ENCODE measurements at places on chromosomes 13 and 19.

DNA sequence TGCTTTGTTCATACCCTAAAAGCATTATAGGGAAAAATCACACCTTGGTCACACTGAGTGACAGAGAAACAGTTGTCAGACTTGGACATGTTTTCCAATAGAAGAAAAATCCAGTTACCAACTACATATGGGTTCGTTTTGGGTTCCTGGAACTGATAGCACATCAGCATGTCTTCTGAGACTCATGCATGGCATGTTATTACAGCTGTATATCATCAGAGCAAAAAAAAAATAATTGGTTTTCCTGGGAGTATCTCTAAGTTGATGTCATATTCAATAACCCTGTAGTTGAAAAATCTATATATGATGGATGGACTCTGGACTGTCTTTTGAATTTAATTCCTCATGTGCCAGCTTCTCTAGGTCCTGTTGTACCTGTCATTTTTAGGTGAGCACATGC is 211.6 kb downstream of the DNAJC15 start:
- no peak for DNase-seq

- no peak for DNase-seq
Observed at GRCh38 chr13:85286081-85286480, 513.1 kb downstream of the SLITRK6 start.

GRCh38 chr13:93416736-93417355 is 190.2 kb downstream of the GPC6 start:
- no peak for DNase-seq

DNA sequence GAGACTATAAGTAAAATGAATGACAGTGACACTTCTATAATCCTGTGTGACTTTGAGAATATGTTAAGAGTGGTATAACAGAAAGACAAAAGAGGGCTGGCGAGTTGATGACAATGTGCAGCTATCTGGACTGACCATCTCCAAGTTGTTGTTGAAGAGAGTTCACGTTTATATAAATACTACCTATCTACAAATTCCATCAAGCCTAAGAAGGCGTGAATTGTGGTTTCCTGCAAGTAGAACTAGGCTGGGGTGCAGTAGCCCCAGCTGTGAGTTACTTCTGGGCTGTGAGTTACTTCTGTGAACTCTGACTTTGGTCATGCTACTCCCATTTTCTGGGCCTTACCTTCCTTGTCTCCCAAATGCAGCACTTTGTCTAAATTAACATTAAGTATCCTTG is 561.0 kb downstream of the TBC1D4 start:
- DNase-seq: no peak

GRCh38 chr13:83499286-83499685 is 383.0 kb downstream of the SLITRK1 start:
- DNase-seq: no peak

DNA sequence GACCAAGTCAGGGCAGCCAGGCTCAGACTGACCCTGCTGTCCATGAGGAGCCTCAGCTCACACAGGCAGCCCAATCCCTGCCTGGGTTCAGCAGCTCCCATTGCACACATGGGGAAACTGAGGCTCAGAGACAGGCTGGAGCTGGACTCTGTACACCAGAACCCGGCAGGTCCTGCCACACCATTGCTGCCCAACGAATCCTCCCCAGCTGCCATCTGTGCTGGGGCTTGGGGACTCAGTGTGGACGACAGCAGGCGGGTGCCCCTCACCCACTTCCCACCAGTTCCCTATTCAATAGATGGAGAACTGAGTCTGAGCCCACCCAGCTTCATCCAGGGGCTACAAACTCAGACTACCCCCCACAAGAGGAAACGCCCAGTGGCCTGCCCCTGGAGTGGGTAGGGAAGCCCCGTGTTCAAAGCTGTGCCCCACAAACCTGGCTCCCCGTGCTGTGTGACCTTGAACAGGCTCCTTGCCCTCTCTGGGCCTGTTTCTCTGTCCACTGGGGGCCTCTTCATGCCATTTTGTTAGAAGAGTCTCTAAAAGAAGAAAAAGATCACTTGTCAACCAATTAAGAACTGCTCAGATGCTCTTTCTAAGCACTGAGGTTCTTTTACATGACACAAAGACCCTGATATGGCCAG is 50.8 kb downstream of the AP1M1 start:
- no peak for DNase-seq

- no peak for DNase-seq
Observed at GRCh38 chr19:5804516-5805461, at the start of gene NRTN. TSS of gene NRTN (plus strand) at chr19:5805067. CDS start at chr19:5824166, 19,099 bp downstream.

DNA sequence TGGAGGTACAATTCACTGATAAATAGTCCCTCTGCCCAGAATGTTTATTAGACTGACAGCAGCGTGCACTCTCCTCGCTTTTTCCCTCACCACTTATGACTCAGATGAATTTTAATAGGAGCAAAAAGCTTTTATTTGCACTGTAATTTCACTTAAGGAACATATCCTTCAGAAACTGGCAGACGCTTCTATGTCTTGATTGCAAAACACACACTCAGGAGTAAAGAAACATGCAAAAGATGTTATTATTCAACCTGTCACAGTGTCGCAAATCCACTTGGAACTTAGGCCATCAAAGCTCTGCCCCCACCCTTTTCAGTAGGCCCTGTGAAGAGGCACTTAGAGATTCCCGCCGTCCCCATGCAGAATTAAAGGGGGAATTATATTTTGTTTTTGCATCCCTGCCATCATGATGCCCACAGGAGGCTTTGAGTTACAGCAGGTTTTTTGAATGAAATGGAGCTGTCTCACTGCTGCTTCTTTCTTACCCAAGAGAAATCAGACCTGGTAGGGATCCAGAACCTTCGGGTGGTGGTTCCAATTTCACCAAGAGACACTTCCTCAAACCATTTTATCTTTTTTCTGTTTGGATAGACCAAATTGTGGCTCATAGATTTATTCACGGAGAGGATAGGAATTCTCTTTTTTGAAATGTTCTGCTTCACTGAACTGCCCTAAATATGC is 74.5 kb downstream of the GGACT start:
- DNase-seq: no peak

GRCh38 chr13:108962654-108963053 is 333.2 kb downstream of the MYO16 start:
- no peak for DNase-seq

- no peak for DNase-seq
Observed at GRCh38 chr13:65638572-65639168, 1591.5 kb downstream of the PCDH9 start.

DNA sequence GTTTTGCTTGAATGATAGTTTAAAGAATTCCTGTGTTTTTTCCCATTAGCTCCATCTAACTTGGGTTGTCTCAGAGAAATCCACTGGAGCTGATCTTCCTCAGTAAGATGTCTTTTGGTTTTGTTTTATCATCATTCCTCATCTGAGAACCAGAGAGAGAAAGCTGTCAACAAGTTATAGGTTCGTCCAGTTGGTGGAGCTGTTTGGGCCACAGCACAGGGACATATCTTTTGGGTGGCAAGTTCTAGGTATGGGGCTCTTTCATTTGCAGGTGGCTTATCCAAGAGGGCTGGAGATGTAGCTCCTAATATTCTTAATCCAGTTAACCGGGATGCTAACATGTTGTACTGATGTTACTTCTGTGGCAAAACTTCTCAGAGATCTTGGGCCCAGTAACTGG is 174.2 kb downstream of the KCNRG start:
- DNase-seq: no peak

GRCh38 chr13:48431987-48432615 is 19.2 kb upstream of the LPAR6 start:
- DNase-seq: no peak

- DNase-seq: no peak
Observed at GRCh38 chr13:109454167-109454917, 332.0 kb downstream of the IRS2 start.

DNA sequence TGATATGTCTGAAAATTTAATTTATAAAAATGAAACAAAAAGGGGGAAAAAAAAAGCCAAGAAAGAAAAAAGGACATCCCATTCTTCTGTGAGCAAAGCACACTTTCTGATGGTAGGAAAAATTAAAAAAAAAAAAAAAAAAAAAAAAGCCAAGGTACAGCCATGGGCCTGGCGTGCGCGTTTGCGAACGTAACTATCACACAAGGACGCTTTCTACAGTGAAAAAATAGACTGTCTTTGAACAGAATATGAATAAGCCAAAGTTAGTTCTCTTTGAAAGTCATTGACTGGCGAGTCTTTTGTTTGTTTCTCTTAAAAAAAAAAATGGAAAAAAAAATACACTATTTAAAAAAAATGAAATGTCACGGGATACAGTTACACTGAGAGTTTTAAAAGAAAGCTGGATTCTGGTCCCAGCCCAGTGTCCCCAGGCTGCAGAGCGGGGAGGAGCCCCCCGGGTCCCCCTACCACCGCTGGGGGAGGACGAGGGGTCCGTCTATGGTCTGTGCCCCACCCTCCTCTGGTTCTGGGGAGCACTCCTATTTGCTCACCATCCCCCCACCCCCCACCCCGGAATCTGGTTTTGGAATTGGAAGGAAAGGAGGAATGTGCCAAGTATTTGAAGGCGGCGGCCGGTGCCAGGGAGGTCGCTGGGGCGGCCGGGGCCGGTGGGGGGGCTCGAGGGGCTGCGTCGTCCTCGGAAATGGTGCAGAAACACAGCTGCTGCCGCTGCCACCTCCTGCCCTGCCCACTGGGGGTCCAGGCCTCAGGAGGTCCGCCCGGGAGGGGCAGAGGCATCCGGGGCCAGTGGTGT is 134.5 kb downstream of the PTPRS start:
- no peak for DNase-seq

DNA sequence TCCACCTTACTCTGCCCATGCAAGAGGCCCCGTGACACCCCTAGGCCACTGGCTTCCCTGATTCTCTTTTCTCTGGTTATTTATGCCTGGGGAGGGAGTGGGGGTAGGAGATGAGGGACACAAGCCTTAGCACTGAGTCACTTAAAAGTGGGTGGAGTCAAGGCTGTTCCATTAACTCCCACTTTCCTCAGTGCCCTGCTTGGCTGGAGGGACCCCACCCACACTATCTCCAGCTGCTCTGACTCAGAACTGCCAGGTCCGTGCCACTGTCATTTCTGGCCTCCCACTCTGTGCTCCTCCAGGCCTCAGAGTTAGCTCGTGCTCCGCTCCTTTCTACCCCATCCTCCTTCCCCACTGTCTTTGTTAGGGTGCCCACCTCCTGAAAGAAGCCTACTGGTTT is 113.4 kb upstream of the UQCRFS1 start:
- DNase-seq: no peak

- DNase-seq: no peak
Observed at GRCh38 chr13:99014522-99014921, 36.7 kb upstream of the DOCK9 start.

- no peak for DNase-seq
Observed at GRCh38 chr13:19597523-19597922, 35.9 kb upstream of the MPHOSPH8 start.

- DNase-seq: no peak
Observed at GRCh38 chr13:98461486-98462240, 115.2 kb downstream of the STK24 start.

DNA sequence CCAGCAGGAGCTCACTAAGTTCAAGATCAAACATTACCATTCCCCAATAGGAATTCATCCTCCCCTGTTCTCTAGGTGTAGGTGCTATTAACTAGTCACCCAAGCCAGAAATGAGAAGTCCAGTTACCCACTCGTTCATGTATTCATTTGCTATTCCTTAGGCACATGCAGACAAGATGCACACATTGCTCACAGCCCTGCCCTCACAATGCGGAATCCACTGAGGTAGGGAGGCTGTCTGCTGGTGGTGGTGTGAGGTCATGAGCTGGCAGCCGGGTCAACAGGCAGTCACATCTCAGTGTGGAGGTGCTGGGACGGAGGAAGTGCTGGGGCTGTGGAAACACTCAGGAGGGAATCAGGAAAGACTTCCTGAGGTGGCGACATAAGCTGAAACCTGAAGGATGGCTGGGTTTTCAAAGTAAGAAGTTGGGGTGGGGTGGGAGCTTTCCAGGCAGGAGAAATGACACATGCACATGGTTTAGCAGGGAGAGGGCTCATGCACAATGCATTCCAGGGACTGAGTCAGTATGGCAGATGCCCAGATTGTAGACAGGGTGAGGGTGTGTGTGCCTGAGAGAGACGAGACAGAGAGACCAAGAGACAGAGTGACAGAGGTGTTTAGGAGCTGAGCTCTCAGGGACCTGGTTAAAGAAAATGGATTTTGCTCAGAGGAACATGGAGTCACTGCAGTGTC is 117.6 kb downstream of the USP12 start:
- DNase-seq: no peak

- no peak for DNase-seq
Observed at GRCh38 chr19:2494084-2494446, 18.1 kb downstream of the GADD45B start.

DNA sequence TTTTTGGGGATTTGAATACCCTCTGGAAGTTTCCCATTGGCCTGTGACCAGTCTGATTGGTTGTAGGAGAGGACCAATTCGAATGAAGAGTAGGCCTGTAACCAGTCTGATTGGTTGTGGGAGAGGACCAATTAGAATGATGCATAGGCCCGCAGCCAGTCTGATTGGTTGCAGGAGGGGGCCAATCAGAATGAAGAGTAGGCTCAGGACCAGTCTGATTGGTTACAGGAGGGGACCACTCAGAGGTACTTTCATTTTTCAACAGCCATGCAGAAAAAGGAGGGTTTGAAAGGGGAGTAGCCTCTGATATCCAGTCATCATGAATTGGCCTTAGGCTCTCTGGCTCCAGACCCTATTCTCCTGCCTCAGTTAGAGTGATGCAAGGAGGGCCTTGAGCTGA is 30.4 kb upstream of the SLC1A5 start:
- DNase-seq: no peak

DNA sequence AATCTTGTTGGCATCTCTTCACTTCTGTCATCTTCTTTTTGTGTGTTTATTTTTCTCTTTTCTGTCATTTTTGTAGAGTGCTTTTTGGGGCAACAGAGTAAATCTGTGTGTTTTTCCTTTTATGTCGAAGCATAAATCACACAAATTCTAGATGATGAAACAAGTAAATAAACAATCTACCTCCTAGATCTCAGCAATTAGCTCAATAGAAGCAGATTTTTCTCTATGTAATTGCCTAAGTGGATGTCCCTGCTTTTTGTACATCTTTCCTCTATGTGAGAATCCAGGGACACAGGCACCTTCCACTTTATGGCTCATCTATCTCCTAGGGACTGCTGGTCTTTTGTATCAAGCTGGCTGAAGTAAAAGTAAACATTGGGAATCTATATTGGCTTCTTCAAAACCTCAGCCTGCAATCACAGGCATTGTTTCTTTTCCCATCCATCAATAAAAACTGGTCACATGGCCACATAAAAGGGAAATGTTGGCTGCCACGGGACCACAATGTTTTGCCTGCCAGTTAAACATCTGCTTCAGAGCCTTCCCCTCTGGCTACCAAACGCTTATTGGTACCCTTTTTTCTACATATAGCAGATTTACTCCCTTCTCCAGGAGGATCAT is 323.8 kb downstream of the LMO7 start:
- DNase-seq: no peak

- DNase-seq: peak; percentile 72
Observed at GRCh38 chr13:99303863-99304521, 3.2 kb downstream of the GPR183 start.

DNA sequence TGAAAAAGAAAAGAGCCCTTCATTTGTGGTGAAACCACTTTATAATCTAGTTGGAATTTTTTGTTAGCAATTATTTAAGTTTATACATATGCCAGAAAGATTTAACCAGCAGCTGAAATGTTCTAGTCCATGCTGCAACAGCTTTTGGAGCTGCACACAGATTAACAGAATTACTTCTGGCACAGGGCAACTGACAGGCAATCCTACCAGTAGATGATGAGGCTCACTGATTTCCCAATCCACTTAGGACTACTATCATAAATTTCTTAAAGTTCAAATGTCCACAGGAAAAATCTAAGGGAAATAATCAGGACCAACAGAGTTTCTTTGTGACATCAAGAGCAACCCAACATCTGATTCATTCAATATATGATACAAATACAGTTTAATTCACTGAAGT is 78.8 kb downstream of the CRYL1 start:
- no peak for DNase-seq

- no peak for DNase-seq
Observed at GRCh38 chr19:57010541-57010940, 109.2 kb upstream of the USP29 start.

Measured in stimulated activated CD4-positive, alpha-beta T cell treated with anti-CD3 and anti-CD28 coated beads, TNF-alpha, amount 100 ng/mL, for 24 hours (primary cell).